ENCODE measurements at places on chromosomes 11 and 22. TPM values are rescaled to one million over a fixed set of nuclear protein-coding genes. Genes with fewer than 3 reads are reported as not detected.

GRCh38 chr11:44884056-44884455, 66.6 kb downstream of the TP53I11 start:
- no peak for DNase-seq

DNA sequence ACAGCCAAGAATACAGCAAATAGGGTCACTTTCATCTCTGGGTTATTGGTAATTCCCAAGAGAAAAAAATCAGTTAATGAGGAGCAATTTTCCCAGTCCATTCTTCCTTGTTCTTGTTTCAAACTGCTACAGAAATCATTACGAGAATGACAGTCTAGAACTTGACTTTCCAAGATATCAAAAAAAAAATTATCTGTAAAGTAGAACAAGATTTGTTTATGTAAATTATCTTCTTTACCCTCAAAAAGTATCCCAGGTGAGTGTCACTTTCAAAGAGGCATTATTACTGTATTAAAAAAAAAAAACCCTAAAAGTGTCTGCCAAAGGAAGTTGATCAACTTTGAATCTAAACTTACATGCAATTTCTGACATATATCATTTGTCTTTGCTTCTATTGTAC, at the start of gene OR5W2:
TSS of gene OR5W2 (minus strand) at position 101 of the 400 bp plus-strand sequence. CDS start at position 101, 0 bp downstream.
- DNase-seq = no peak

Gene RAB39A
- 36.2 TPM for total RNA-seq

DNA sequence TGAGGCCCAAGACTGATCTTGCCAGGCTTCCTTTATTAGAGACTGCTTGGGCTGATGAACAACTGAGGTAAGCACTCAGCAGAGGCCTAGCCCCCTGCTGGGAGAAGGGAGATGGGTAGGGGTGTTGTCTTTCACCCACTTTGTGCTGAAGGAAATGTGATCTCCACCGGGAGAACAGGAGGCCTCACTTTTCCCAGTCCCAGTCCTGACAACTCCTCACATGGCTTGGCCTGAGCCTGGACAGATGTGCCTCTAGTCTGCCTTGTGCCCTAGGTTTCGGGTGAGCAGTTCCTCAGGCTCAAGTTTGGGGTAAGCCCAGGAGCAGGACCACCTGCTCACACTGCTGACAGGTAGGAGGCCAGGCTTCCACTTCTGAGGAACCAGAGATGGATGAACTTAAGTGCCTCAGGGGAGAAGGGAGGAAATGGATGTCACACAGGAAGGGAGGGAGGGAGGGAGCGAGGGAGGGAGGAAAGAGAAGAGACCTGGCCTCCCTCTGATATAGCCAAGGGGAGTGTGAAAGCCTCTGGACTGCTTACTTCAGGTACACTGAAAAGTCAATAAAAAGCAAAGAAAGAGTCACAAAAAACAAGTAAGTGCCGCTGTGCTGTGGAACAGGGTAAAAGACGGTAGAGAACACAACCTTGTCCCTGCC, 8.1 kb downstream of the CLPB start:
- no peak for DNase-seq

- no peak for DNase-seq
Measured at GRCh38 chr11:131822506-131822905, 452.1 kb downstream of the NTM start.

DNA sequence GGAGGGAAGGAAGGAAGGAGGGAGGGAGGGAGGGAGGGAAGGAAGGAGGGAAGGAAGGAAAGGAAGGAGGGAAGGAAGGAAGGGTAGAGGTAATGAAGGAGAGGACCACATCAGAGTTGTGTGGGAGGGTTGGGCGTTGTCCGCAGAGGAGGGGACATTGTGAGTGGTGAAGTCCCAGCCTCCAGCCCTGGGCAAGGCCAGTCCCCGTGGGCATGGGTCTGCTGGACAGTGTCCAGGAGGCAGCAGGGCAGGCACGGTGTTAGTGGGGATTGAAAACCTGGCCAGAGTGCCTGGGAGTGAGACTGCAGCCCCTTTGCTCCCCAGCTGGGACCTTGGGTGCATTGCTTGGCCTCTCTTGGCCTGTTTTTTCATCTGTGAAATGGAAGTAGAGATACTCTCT, 1462.3 kb downstream of the BRD1 start:
- no peak for DNase-seq

- no peak for DNase-seq
Measured at GRCh38 chr11:12019866-12020416, 11.5 kb upstream of the DKK3 start.

DNA sequence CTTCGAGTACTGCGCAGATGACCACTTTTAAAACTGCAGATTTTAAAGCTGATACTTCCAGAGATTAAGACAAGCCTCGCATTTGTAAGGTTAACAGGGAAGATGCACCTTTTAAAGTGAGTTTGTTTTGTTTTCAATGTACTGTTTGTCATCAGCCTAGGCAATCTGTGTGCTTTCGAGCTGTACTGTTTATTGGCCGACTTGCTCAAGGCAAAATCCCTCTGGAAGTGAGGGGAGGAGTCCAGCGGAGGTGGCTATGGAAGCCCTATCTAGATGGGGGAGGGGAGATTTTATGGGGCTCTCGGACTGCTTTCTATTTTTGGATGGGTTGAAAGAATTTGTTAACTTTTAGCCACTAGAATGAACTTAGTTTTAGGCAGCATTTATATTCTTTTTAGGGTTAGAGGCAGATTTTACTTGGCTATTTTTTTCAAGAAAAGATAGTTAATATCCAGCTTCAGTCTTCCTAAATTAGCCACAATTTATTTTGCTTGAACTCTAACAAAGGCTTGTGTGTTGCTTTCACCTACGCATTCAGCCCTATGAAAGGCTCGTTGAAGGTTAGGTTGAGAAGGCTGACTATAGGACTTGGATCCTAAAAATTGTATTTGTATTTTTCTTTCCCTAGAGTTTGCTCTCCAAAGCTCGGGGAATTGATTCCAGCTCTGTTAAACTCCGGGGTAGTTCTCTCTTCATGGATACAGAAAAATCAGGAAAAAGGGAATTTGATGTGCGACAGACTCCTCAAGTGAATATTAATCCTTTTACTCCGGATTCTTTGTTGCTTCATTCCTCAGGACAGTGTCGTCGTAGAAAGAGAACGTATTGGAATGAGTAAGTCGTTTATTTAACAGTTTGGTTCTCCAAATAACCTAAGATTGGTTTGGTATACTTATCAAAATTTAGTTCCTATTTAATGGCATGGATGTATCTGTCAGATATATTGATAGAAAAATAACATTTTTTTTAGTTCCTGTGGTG, 2.1 kb downstream of the WEE1 start:
- DNase-seq = peak; percentile 84

DNA sequence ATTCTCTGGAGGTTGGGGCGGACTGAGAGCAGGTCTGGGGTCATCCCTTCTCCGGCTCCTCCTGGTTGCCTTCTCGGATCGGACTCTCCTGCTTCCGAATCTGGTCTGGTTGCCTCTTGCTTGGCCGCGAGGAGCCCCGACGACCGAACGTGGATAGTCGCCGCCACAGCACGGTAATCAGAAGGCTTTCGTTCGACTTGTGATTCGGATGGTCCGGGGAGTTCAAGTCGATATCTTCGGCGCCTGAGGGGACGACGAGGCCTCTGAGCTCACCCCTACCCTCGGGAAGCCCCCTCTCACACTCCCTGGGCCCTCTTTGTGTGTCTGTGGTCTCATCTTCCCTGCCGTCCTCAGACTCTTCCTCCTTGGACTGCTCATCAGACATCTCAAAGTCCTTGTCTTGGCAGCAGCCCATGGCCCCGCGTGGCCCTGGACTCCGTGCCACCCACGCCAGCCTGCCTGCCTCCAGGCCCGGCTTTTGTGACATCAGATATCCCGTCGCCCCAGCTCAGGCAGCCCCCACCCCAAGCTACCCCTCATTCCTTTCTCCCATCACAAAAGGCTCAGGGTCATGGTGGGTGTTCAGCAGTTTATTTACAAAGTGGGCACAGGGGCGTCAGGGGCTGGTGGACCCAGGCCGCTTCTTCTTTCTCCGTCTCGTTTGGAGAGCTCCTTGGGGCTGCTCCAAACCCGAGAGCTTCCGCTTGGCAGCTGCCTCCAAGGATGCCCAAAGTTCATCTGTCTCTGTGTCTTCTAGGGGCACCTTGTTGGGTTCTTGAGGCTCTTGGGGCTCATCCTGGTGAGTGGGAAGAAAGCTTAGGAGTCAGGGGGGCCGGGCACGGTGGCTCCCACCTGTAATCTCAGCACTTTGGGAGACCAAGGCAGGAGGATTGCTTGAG, at the start of gene TEX54:
TSS of gene TEX54 (minus strand) at position 506 of the 899 bp plus-strand sequence.
- no peak for DNase-seq

Measured in Karpas-422 (cell line).